ENCODE measurements at places on chromosomes 12 and 14.

- no peak for DNase-seq
Observed at GRCh38 chr14:60166142-60166541, 944 bp upstream of the DHRS7 start.

- peak; percentile 28 for DNase-seq
Observed at GRCh38 chr12:30926243-30927221, at the start of gene TSPAN11. TSS of gene TSPAN11 (plus strand) at chr12:30926748. CDS start at chr12:30953992, 27,244 bp downstream.

- no peak for DNase-seq
Observed at GRCh38 chr12:12440784-12441428, 84.0 kb downstream of the BORCS5 start.

GRCh38 chr12:77045183-77045582 lies 20.2 kb downstream of the E2F7 start:
- no peak for DNase-seq
